C1 segment of cervical spinal cord (tissue), 14 donors: ENCODE measurements at places on chromosomes 2 and 18.
A peak's percentile ranks its signal among the peaks of the same experiment; 100 is the strongest.

DNA sequence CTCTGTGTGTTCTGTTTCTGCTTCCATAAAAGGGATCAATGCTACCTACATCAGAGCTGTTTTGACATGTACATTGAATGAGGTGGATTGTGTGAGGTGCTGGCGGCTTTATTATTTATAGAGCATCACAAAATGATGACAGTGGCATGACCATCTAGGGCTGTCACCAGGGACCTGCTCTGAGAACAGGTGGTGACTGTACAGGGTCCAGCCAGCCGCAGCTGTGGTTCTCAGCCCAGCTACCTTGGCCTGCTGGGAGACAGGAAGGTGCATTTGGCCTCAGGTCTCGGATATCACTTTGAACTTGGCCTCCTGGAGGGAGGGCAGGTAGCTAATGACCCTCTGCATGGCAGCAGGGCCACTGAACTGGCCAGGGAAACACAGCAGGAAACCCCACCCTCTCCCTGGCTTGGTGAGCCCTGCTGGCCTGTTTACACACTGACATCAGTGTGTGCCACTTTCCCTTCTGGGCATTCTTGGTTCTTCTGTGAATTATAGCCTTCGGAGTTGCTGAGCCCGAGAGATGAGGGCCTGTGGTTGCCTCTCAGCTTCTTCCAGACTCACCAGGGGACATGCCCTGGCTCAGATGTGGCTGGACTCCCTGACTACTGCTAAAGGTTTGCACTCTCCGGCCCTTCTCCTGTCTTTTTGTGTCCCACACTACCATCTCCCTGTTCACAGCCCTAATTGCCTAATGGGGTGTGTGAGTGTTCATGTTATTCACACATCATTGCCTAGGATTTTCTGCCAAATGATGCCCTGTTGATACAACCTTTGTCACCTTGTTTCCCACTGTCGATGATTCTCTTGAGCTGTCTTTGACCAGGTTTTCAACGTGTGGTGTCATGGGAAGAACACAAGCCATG is 109.2 kb upstream of the RAB12 start:
- DNase-seq = no peak

DNA sequence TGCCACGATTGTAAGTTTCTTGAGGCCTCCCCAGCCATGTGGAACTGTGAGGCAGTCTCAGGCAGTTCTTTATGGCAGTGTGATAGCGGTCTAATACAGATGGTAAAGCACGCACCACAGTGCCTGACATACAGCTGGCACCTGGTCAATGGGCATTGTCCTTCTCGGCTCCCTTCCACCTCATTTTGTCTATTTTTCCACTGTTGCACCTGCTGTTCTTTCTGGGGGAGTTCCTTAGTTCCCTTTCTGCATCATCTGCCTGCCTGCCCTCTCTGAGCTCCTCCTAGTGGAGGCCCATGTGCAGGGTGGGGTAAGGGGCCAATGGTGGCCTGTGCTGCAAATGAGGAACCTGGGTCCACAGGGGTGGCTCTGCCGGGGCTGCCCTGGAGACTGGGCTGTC is 157.6 kb downstream of the LPIN1 start:
- DNase-seq = no peak

- DNase-seq = peak; percentile 44
These were observed 31.6 kb downstream of the CYBRD1 start for GRCh38 chr2:171553858-171554257.

DNA sequence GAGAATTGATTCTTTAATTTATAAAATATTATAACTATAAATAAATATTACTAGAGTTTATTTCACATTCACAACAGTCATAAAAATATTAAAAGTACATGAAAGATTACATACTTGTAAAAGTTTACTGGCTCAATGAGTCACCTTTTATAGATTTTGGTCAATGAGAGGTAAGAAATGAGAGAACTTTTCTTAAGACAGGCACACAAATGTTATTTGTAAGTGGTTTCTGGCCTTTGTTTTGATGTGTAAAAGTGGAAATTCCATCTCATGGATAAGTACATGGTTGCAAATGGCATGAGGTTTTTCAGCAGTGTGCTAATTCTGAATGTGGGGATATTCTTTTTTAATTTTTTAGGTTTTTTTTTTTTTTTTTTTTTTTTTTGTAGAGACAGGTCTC is 63.8 kb downstream of the TTC27 start:
- no peak for DNase-seq

GRCh38 chr18:59950215-59950944 is 50.6 kb downstream of the PMAIP1 start:
- no peak for DNase-seq

DNA sequence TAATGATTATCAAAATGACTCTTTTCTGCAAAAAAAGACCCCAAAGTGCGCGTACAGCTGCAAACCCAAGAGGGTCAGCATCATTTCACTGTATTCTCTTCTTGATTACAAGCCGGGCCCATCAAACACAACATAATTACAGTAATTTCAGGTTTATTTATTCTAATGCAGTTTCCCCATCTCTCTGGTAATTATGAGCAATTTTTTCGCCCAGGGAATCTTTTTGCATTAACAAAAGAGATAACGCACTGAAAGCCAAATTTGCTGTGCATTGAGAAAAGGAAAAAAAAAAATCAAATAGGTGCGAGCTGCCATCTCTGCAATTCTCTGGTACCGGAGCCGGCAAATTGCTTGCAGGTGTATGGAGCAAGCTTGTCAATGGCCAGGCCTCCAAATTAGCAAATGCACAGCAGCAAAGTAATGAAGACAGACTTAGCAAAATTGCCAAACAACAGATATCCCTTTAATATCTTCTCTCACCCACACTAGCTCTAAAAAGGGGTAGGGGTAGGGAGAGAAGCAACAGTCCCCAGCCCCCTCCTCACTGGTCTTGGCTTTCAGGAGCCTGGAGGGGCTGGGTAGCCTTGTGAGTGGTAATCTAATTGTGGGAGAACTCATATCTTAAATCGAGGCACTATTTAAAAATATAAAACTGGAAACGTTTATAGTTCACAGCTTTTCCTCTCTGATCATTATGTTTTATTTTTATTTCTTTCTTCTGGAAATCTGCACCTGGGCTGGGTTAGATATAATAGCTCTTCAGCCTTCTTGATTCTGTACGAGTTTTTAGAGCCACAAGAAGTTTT is 6.7 kb downstream of the DLX1 start:
- no peak for DNase-seq

DNA sequence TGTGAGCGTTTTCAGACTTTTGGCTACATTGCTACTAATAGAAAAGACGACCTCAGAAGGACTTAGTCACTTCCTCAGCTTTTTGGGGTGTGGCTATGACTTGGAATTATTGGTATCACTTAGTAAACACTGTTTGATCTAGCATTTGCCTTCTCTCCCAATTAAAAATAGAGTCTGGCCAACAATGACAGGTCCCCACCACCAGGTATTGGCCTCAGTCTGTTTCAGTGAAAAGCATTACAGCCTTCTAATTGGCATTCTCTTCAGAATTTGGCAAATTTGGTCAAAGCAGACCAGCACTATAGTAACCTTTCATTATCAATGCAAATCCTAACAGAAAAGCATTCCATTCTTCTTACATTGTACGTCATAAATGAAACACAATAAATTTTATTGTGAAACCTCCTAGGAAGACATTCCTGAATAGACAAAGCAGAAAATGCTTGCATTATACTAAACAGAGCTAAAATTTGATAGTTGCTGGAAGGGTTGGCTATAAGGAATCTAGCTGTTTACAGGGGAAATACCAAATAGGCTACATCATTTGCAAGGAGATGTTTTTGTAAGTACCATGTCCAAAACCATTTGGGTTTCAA is 613.9 kb downstream of the IRS1 start:
- no peak for DNase-seq

DNA sequence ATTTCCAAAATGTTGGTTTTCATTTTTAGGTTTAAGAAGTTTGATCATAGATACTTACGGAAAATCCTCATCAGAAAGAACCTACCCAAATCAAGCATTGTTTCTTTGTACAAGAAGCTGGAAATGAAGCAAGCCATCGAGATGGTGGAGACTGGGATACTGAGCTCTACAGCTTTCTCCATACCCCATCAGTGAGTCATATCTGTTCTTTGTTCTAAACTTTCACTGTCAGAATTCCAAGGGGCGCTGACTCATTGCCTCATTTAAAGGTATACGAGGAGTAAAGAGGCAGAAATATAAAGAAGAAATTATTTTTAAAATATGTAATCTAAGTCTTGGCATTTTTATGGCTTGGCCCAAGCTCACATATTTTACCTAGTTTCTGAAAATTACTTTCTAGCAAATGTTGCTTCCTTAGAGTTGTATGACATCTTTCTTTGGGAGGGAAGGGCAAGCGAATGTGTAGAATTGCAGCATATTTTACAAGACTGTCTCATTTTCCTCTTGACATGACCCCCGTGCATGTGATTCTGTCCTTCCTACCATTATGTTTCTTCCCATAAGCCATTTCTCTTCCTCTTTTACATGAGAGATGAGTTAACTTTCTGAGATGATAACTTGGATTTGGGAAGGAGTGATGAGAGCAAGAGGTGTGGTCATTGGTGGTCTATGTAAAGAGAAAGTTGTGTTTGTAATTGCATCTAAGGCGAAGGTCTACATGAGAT is 41.2 kb downstream of the SLC9A4 start:
- DNase-seq = no peak

DNA sequence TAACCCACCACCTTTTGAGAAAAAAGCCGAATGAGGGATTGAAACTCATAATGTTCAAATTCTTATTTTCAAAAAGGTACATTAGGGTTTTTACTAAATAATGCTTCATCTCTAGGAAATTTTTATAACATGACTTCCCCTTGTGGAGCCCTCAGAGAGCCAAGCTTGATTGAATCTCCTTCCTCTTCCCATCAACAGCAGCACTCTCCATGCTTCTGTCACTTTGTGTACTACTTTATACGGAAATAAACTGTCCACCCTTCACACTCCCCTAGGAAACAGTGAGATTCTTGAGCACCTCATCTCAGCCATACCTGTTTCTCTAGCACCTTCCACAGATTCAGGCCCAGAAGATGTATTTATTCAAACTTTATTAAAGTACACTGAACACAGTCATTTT is 51.8 kb downstream of the TFPI start:
- DNase-seq = no peak

- no peak for DNase-seq
These were observed 154.0 kb upstream of the ARL4C start for GRCh38 chr2:234650911-234651310.

DNA sequence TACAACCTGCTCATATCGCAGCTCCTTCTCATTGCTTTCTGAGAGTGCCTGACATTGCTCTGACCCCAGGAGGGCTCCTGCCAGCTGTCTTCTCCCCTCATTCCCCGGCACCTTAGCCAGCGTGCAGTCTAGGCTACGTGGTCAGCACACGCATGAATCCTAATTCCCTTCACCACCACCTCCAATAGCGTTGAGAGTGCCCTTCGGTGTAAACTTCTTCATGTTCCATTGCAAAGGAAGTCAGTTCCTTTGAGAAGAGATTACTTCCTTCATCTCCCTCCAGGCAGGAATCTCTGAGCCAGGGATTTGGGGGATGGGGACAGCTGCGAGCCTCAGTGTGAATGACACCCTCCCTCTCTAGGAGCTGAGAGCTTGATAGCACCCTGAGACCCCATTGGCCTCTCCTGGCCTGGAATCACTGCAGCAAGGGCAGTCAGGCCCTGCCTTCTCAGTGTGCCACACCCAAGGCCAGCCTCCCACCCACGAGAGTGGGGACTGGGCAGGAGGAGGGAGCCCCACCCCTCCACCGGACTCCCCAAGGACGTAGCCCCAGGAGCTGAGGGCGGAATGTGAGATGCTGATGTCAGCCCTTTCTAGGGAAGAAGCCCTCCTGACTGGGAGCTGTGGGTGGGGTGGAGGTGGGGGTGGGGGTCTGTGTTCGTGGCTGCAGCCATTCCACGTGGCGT is 53.4 kb downstream of the SLC66A2 start:
- DNase-seq = no peak

DNA sequence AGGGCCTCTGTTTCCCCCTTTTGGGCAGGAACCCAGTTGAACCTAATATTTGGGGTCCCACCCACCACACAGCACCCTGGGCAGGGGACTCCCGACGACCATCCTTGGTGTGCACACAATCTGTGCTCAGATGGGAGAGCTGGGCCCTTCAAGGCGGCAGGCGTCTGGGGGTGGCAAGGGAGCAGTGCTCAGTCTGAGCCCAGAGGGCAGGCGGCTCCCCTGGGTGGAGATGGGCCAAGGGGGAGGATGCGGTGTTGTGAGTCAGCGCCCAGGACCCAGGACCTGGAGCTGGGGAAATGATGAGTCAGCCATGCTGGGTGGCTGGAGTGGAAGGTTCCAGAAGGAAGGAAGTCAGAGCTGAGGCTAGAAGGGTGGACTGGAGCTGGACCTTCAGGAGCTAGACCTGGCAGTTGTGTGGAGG is 3.8 kb downstream of the PROM2 start:
- no peak for DNase-seq

- DNase-seq = no peak
These were observed 517.0 kb downstream of the PTPRM start for GRCh38 chr18:8084160-8084559.

DNA sequence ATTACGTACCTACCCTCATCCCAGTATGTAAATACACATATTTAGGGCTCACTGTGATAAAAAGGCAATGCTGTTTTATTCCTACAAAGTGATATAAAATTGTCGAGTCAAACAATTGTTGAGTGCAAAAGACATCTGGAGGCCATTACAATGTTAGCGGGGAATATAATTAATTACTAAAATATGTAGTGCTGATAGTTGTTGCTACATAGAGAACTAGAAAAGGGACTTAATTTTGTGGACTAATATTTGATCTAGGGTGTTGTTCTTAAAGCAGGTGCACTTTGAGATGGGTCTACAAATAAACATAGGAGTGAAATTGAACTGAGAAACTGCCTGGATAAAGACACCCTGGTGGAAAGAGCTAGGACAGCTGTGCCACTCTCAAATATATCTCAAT is 300.1 kb downstream of the NOL4 start:
- DNase-seq = no peak

DNA sequence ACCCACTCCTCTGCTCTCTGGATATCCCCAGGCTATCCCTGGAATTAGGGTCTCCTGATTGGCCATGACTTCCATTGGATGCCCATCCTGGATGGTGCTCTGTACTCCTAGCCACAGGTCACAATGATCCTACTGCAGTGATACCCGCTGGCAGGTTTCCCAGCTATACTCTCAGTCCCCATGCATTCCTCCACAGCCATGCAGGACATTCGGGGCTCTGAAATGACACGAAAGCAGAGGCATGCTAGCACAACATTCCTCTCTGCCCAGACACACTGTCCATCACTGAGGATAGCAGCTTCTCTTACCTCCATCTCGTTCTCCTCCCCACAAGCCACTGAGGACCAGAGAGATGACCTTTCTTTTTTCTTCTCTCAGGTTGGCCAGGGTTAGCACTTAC is 51.7 kb upstream of the SPATS2L start:
- DNase-seq = no peak
